T-helper 17 cell (primary cell): ENCODE measurements at places on chromosomes 5 and 9.

- no peak for DNase-seq
Observed at GRCh38 chr9:97703437-97704344, 6.6 kb upstream of the XPA start.

GRCh38 chr9:74172874-74173273, 324.3 kb upstream of the RORB start:
- DNase-seq: no peak

DNA sequence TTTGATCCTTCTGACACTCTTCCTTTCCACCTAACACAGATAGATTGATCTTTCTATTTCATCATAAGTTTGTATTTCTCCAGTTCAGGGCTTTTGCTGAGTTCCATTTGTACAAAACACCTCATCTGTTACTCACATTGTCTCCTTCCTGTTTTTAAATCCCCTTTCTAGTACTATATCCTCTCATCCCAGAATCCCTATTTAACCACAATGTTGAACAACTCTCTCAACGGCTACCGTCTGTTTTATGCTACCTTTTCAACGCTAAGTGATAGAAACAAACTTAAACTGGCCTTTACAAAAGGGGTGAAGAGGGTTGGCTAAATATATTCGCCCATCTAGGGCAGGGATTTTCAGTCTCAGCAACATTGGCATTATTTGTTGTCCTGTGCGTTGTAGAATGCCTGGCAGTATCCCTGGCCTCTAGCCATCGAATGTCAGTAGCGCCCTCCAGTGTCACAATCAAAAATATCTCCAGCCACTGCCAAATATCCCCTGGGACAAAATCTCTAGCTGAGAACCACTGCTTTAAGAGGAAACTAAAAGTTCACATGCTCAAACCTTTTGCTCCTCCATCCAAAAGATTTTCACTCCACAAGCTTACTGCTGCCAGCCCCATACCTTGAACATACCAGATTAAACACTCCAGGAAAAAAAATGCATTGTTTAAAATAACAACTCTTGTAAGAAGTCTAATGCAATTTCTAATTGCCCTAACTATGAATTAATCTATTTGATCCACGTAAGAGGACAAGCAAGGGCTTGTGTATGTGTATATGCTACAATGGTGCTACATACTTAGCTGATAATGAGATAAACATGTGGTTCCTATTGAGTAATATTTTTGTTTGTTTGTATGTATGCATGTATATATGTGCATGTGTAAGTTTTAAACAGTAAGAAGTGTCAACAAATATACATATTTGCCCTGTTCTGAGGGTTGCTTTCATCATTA, 344.0 kb downstream of the PTPRD start:
- DNase-seq: no peak

GRCh38 chr5:57341380-57341979, 141.1 kb downstream of the ACTBL2 start:
- no peak for DNase-seq

DNA sequence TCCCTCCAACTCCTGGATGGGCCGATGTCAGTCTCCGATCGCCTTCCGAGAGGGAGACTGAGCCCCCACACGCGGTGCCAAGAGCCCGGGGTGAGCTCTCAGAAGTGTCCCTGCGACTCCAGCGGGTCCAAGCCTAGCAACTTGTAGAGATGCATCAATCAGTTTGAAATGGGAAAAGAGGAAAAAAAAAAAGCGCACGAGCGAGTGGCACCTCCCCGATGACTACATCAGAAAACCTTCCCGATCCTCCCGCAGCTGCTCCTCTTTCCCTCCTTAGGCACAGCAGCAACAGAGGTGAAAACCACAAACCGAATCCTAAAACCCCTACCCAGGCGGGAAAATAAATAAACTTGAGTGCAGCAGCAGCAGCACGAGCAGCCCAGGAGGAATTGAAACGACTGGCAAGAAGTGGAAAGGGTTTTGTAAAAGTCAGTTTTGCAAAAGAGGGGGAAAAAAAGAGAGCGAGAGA, 1.0 kb upstream of the EFNA5 start:
- no peak for DNase-seq

GRCh38 chr5:122102825-122103224, 24.8 kb upstream of the LOX start:
- DNase-seq: no peak

- DNase-seq: no peak
Observed at GRCh38 chr5:62588668-62589067, 10.0 kb downstream of the LRRC70 start.

GRCh38 chr5:147189109-147189424, 45.8 kb upstream of the STK32A start:
- no peak for DNase-seq

DNA sequence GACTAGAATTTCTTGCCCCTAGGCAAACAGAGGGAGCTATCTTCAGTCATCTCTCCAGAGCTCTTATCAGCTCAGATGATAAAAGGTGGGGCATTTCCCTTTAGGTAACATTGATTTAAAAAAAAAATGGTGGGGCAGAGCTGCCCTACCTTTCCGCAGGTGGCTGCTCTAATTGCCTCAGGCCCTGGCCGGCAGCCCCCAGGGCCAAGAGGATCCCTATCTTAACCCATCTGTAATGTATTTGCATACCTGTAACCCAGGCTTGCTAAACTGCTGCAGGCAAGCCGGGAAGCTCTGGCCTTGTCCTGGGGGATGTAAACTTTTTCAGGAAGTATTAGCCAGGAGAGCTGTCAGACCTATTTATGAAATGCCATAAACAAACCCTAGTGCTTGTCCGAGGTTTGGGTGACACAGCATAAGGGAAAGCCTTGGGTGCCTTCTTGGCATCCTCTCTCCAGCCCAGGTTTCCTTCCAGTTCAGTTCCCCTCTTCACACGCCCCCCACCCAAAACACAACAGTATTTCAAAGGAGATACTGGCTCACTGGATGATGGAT, 20.9 kb upstream of the ZSWIM6 start:
- no peak for DNase-seq

GRCh38 chr5:58902305-58902704, 319.4 kb downstream of the RAB3C start:
- no peak for DNase-seq

- DNase-seq: no peak
Observed at GRCh38 chr5:121500310-121500709, 351.4 kb upstream of the FTMT start.

DNA sequence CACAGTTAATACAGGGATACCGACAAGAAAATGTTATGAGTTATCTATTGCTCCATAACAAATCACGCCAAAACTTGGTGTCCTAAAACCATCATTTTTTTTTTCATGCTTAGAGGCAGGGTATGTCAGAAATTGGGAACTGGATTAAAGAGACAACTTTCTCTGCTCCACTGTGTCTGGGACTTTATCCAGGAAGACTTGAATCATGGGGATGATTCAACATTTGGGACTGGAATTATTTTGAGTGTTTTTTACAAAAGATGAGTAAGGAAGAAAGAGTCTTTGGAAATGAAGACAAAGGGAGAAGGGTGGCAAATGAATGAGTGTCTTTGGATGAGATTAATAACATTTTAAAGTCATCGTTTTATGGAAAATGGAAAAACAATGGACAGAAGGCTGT, 1883.7 kb upstream of the C9orf72 start:
- DNase-seq: no peak

DNA sequence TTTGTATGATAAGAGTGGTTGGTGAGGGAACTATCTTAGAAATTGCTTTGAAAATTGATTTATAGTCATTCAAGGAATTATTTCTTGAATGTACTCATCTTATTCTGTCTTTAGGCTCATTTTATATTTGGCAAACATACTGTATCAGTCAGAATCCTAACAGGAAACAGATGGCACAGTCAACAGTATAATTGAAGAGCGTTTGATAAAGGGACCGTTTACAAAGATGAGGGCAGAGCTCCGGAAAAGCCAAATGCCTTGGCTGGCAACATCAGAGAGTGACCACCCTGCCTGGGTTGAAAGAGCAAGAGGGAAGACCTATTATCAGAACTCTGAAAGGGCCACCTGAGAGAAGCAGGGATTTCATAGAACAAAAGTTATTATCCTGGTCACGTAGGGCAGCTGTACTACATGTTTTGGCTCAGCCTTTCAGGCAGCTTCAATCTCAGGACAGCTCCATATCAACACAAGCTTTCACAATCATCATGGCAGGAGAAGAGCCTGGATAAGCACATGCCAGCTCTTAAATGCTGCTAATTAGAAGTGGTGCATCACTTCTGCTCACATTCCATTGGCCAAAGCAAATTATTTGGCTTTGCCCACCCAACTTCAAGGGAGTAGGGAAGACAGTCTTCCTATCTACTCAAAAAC, 47.2 kb upstream of the ARL15 start:
- no peak for DNase-seq

- no peak for DNase-seq
Observed at GRCh38 chr5:16666883-16667398, 50.1 kb upstream of the RETREG1 start.

DNA sequence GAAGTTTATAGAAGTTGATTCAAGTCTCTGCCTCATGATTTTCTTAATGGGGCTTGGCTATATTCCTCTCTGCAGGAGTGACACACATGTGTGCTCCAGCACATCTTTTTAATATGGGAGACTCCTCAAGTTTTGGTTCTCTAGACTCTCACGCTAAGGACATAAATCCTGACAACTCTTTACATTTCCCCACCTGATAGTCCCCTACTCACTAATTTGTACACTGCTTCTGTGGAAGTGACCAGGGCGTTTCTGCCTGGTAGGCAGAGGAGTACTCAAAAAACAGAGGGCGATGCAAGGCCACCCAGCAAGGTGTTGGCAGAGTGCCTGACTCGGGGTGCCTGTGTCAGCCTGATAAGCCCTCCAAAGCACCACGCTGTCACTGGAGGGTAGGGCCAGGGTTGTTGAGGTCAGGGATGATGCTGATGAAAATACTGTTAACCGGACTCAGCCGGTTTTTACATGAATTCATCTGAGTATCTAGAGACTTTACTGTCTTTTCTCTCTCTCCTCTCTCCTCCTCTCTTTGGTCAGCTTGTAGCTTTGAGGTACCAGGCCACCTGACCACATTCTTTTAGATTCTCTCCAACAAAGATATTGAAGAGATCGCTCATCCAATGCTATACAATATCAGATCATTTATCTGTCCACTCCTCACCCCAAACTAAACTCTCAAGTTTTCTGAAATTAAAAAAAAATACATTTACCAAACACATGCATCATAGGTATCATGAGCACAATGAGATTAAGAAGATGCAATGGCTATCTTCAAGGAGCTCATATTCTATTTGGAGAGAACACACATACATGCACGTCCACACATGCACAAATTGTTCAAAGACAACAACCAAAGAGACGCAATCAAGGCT, 205.2 kb downstream of the PIK3R1 start:
- no peak for DNase-seq

- no peak for DNase-seq
Observed at GRCh38 chr5:98989727-98990126, 60.9 kb upstream of the CHD1 start.

DNA sequence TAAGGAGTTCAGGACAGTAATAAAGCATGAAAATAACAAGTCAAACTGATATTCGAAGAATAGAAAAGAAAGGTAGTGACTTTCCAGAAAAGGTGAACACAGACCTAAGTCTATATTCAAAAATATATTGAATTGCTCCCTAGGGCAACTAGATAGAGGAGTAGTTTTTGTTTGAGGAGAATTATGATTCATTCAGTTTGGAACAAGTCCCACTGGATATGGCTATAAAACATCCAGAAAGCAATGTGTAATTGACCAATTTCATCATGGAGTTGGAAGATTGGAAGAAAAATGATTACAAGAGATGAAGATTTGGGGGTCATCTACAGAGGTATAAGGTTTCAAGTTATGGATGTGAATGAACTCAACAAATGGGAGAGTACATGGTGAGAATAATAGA, 117.5 kb upstream of the ZNF462 start:
- no peak for DNase-seq

DNA sequence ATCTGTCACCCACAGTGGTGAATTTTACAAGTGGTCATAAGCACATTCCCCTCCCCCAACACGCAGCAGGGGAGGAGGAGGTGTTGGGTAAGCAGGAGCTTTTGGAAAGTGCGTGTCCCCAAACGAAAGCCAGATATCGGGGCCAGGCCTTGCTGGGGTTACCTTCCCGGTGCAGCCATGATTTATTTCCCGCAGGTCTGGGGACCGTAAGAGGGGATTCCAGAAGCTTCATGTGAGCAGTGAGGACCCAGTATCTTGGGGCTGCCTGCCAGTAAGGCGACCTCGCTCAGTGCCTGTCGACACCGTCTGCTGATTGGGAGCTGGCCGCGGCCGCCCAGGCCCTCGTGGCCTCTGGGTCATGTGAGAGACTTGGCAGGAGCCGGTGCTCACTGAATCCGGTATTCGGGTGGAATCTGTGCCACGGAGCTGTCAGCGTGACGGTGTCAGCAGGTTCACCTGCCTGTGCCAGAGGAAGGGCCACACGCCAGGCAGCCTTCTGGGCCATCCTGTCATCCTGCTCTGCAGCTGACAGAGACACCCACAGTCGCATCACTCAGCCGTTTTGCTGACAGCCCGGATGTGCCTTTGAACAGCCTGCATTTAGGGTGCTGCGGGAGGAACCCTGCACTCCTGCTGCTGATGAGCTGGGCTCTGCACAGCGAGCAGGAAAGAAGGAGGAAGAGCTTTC, 37.3 kb downstream of the SEC61B start:
- peak; percentile 12 for DNase-seq

DNA sequence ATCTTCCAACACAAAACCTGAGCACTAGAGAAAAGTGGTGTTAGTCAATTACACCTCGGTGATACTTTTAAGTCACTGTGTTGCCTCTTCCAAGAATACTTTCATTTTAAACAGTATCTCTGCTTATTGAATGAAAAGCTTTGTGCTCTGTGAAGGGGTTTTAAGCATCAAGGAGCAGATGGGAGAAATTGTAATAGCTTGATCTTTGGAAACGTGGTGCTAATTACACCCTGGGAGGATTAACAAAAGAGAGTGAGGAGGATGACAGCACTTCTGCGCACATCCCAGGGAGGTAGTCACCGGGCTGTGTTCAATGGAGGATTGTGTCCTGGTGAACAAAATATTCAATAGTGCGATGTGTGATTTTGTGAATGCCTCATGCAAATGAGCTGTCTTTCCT, 477.4 kb upstream of the ADAMTS16 start:
- DNase-seq: no peak

DNA sequence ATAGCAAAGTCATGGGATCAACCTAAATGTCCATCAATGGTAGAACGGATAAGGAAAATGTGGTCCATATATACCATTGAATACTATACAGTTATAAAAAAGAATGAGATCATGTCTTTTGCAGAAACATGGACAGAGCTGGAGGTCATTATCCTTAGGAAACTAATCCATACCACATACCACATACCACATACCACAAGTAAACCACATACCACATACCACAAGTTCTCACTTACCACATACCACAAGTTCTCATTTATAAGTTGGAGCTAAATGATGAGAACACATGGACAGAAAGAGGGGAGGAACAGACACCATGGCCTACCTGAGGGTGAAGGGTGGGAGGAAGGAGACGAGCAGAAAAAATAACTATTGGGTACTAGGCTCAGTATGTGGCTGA, 154.6 kb upstream of the GHR start:
- no peak for DNase-seq

GRCh38 chr5:55860709-55861108, 9.6 kb downstream of the IL31RA start:
- DNase-seq: no peak

GRCh38 chr5:144368556-144368955, 197.9 kb downstream of the KCTD16 start:
- no peak for DNase-seq

GRCh38 chr9:116329470-116329869, 175.9 kb downstream of the PAPPA start:
- DNase-seq: no peak

GRCh38 chr5:72427488-72428437, 79.4 kb downstream of the ZNF366 start:
- DNase-seq: no peak

- DNase-seq: no peak
Observed at GRCh38 chr5:172063463-172064235, 57.2 kb upstream of the FBXW11 start.
